Occipital lobe (tissue), 3 donors: ENCODE measurements at places on chromosomes 4 and X.

DNA sequence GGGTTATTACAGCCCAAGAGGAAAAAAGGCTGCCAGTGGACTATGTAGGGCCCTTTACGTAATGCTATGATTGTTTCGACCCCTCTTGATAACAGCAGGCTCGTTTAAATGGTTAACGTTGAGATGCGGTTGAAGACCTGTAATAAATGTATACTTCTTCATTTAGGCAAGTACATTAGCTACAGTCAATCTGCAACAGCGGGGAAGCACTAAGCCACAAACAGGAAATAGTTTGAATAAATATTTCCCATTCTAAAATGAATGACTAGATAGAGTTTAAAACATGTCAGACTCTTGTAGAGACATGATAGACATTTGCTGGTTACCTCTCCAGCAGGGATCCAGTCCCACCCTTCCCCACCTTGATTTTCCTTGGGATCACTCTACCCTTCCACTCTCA, 38.1 kb upstream of the STIM2 start:
- no peak for DNase-seq

DNA sequence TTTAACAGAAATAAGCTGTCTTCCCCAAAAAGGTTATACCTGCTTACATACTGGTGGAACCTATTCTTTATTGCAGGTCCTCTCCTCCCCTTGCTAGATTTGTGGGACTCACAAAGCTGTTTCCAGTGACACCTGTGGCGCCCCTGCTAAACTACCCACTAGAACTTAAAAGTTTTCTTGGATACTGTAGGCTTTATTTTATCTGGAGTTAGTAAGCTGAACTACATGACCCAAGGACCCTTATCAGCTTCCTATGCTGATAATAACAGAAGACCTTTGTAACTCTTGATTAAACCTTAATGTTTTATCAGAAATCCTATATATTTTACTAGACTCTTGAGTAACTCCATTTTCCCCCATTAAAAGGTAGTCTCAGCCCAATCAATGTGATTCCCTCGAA, 32.3 kb downstream of the CLDN2 start:
- no peak for DNase-seq

DNA sequence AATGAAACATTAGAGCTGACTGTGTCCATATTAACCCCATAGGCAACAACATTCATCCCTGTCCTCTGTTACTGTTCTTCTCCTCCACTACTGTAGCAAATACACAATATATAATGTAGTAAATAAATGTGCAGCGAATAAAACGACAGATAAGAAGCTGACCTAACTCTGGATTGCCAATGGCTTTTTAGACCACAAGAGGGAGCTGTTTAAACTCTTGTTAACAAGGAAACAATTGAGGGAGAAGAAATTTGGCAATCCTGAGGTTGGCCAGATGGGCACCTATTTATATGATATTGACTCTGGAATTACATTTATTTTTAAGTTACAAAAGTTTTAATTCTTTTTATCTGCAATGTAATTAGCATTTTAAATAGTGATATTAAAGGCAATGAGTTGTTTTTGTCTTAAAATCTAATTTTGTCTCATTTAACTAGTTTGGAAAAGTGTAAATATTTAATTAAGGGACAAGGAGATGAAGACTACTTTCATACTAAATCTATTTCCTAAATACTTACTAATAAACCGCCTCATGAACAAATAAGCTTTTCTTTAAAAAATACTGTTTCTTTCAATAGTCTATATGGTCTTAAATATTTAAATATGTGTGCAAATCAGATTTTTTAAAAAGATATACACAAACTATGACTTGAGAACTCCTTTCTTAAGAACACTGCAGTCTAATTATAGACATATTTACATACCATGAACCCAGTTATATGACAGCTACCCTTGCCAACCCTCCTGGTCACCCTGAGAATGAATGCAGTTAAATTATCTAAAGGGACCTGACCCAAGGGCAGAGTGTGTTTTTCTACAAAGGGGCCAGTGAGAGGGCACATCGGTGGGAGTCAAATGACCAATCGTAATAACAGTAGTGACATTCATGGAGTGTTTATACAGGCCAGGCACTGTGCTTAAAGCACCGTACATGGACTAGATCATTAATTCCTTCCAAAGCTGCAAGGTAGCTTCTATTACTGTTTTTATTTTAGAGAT, 52.9 kb upstream of the HPF1 start:
- DNase-seq = peak; percentile 5

- no peak for DNase-seq
Measured at GRCh38 chr4:27020203-27020602, 159.6 kb downstream of the STIM2 start.

DNA sequence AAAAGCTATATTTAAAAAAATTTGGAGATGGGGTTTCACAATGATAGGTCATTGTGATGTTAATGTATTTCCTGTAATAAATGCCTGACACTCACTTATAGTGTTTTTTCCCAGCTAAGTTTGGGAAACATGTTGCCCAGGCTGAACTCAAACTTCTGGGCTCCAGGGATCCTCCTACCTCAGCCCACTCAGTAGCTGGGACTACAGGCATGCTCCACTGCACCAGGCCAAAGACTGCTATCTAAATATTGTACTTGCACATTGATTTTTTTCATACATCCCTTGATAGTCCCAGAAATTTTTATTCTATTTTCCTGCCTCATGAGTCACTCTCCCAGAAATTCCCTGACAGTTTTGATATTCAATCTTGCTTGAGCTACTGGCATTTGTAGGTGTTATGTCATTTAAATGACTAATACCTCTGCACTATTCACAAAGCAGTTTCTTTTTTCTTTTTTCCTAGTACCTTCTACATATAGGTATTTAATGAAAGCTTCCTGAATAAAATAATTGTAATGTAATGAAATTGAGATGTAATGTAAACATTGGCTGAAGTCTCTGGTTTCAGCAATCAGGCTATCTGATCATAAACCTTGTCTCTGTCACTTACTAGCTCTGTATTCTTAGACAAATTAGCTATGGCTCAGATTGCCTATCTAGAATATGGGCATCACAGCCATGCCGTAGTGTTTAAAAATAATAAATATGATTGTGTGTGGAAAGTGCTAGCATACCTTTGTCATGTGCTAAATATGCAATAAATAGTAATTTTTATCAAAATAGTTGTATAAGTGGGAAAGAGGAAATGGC, 1973.0 kb upstream of the AGA start:
- DNase-seq = no peak

DNA sequence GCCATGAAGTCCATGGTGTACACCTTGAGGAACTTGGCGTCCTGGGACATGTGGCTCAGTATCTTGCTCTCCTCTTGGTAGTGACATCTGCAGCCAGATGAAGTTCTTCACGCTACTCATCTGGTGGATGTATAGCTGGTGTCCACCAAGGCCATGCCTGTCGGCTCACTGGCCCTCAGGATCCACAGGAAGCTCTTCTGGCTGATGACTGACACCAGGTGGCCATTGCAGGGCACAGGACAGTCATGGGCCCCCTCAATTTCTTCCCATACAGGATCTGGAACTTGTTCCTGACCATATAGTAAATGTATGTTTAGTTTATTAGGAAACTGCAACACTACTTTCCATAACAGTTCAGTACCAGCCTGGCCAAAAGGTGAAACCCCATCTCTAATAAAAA, 10.3 kb upstream of the CLCN5 start:
- no peak for DNase-seq

DNA sequence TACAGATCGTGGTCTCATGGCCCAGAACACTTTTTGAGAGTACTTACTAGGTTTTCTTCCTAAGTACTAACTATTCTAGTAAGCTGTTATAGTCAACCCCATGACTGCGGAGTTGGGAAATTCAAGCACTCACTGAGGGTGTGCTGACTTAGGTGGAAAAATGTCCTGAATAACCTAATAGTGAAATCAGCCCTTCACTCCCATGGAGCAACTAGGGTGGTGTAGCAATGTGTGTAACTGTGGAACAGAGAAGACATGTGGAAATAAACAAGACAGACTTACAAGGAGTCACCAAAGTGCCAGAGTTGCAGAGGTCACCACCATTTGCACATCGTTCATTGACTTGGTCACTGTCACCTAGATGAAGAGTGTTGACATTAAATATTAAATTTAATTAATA, 12.1 kb upstream of the VSIG4 start:
- no peak for DNase-seq

- DNase-seq = no peak
Measured at GRCh38 chr4:161186750-161187149, 977.0 kb downstream of the FSTL5 start.

- no peak for DNase-seq
Measured at GRCh38 chr4:155809835-155810234, 51.0 kb downstream of the GUCY1B1 start.

GRCh38 chr4:73194064-73194463, 64.5 kb downstream of the ANKRD17 start:
- DNase-seq = no peak

GRCh38 chr4:109155682-109156283, 146.7 kb downstream of the COL25A1 start:
- no peak for DNase-seq

- DNase-seq = no peak
Measured at GRCh38 chr4:38115601-38116000, 155.4 kb downstream of the PTTG2 start.

GRCh38 chr4:26877961-26878360, 17.3 kb downstream of the STIM2 start:
- DNase-seq = no peak

DNA sequence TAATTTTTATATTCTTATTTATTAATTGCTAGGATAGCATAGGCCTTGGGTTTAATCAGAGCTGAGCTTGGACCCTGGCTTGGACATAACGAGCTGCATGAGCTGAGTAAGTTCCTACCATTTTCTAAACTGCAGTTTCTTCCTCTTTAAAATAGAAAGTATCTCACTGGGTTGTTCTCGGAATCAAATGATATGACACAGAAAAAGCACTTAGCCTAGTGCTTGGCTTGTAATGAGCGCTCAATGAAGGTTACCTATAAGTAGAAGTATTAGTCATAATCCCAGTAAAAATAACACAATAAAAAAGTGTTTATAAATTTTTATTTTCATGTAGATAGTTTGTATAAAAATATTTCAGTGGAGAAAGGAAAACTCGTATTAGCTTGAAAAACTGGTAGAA, 113.3 kb upstream of the PDLIM3 start:
- no peak for DNase-seq

- DNase-seq = no peak
Measured at GRCh38 chr4:40685300-40685699, 55.6 kb upstream of the RBM47 start.

DNA sequence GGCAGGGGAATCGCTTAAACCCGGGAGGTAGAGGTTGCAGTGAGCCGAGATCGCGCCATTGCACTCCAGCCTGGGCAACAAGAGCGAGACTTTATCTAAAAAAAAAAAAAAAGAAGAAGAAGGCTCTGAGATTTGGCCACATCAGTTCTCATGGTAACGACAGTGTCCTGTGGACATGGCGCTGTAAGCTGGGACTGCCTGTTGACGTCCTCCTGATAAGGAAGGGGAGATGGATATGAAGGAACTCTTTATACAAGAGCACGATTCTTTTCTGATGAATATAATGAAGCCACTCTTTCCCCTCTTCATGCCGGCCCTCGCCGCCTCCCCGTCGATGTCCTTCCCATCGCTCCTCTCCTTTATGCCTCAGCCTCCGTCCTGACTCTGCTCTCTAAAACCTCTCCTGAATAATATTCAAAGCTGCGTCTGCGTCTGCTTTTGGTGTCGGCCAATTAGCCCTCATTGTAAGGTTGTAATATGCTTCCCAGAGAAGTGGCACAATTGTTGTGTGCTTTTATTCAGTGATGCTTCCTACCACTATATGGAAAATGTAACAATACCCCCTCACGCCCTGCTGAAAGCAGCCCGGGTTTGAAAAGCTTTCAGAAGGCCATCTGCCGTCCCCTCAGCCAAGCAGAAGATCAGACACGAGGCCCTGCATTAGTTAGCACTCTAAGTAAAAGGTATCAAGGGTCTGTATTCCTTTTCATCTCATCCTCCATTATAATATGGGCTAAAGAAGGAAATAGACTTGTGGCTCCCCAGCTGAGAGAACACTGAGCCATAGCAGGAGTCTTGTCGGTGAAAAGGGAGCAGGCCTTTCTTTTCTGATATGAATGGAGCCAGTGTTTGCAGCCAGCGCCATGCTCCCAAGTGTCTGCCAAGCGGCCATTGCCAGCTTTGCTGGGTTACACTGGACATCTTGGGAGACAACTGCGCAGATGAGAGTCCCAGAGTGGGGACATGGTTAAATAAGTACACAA, 22.1 kb upstream of the SCOC start:
- no peak for DNase-seq

DNA sequence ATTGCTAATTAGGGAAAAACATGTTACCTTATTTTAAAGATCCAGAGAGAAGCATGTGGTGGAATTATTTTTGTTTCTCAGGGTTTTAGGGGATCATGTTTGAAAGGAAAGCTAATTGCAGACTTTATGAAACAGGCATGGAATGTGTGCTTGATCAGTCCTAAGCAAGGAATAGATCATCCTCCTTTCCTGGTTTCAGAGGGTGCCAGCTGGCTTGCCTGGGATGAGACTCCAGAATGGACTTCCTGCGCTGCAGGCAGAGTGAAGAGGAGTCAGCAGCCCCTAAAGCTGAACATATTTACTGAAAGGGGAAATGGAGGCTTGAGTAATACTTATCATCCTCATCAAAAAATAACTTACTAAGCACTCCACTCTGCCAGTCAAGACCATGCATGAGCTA, 13.3 kb downstream of the FGF5 start:
- no peak for DNase-seq

GRCh38 chr4:177579649-177580048, 137.4 kb upstream of the AGA start:
- no peak for DNase-seq
